ENCODE measurements at places on chromosomes 7 and 10. TPM values are rescaled to one million over a fixed set of nuclear protein-coding genes. Genes with fewer than 3 reads are reported as not detected.

AGK gene
- 43.0 TPM for total RNA-seq

- DNase-seq = no peak
These were observed 92.0 kb downstream of the MDFIC start for GRCh38 chr7:115013886-115014285.

GRCh38 chr10:131722525-131723264 lies 178.1 kb upstream of the PPP2R2D start:
- no peak for DNase-seq

DNA sequence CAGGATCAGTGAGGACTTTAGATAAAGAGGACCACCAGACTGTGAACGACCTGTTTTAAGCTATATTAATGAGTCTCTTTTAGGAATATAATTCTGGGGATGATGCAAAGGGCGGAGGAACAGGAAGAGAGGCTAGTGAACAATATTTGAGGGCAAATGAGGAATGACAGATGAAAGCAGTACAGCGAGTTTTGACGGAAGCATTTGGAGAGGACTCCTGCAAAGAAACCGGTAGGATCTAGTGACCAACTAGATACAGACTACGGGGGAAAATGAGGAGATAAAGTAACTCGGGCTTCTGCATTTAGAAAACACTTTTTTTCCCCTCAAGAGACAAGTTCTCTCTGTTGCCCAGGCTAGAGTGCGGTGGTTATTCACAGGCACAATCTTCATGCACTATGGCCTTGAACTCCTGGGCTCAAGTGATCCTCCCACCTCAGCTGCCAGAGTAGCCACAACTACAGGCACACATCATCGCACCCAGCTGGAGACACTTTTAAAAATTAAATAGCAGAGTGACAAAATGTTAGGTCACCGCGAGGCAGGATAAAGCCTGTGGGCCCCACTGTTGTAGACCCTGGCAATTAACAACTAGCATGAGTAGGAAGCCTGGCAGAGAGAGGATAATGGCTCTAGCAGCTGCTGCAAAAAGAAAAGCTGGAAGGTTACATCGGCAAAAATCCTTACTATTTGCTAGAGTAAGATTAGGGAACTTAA lies 143.2 kb downstream of the SRPK2 start:
- DNase-seq = no peak

LRRC61 gene
- total RNA-seq = 14.1 TPM
